ENCODE measurements at places on chromosomes 6 and 20.
A peak's percentile ranks its signal among the peaks of the same experiment; 100 is the strongest.

DNA sequence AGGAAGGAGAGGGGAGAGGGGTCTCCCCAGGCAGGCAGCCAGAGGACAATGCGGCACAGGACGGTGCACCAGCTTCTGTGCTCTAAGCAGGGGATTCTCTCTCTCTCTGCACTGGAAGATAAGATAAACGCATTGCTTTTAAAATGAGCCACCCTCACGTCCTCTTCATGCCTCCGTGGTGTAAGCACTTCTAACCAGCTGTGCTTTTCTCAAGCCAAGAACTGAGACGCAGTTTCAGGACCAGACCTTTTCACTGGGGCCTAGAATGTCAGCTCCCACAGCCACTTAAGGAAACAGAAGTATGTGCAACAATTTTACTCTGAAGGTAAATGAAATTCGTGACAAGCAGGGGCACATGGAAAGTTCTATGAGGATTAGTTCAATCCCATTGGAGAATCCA is 82.4 kb downstream of the PSMB1 start:
- DNase-seq, result no peak

DNA sequence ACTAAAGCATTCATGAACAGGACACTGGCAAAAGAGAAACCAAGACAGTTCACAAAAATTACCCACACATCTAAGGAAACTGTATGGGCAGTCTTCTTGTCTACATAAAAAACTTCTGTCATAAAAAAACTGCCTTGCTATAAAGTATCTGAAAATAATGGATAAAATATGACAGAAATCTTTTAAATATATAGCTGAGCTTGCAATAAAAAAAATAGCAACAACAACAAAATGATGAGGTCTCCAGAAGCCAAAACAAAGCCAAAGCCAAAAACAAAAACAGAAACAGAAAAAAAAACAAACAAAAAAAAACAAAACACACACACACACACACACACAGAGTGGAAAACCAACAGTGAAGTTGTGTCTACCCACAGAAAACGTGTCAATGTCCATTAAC is 14.8 kb downstream of the LY86 start:
- DNase-seq, result no peak

- no peak for DNase-seq
These were observed 36.1 kb downstream of the BCKDHB start for GRCh38 chr6:80142586-80142985.

- DNase-seq, result peak; percentile 89
These were observed 85.6 kb downstream of the MRPL14 start for GRCh38 chr6:44041461-44042260.

GRCh38 chr20:53716395-53716794 is 122.8 kb upstream of the ZNF217 start:
- DNase-seq, result no peak

DNA sequence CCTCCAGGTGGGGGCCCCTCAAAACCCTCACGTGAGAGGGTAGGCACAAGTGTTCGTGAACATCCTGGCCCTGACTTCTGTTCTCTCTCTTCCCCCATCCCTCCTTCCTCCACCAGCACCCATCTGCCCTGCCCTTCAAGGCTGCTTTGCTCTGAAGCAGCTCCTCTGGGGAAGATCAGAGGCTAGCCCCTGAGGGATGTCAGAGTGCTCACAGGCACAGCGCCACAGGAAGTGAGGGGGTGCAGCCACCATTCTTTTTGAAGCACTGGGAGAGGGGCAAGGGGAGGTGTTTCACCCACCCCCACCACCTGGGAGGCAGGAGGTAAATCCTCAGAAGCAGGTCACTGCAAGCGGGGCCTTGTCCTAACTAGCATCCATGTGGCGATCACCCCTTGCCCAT is 11.4 kb downstream of the MOCS1 start:
- DNase-seq, result no peak

GRCh38 chr20:4322499-4322898 is 307.1 kb upstream of the RNF24 start:
- no peak for DNase-seq

GRCh38 chr20:50332491-50332980 is 141.9 kb downstream of the CEBPB start:
- DNase-seq, result no peak

- no peak for DNase-seq
These were observed 81.7 kb downstream of the FAM217A start for GRCh38 chr6:3997177-3997770.

DNA sequence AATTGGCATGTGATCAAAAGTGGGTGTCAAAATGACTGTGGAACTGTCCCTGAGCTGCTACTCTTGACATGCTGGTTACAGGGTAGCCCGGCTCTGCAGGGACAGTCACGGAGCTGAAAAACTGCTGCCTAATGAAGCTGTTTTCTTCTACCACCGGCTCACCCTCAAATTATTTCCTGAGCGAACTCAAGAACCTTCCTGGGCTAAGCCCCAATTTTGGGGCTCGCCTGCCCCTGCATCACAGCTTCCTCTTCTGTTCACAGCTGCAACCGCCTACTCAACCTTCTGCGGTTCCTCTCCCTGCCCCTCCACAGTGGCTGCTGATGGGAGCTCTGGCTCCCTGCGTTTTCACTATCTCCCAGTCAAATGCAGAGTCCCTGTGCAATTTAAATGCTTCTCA is 110.8 kb upstream of the MLN start:
- no peak for DNase-seq

DNA sequence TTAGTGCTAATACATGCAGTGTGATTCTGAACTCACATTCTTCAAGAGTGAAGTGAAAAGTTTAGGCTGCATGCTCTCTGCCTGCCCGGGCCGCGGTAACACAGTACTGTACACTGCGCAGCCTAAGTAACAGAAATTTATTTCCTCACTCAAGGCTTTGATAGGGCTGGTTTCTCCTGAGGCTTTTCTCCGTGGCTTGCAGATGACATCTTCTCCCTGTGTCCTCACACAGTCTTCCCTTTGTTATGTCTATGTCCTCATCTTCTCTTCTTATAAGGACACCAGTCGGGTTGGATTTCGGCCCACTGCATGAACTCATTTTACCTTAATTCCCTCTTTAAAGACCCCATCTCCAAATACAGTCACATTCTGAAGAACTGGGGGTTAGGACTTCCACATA is 51.1 kb upstream of the TMEM170B start:
- DNase-seq, result no peak

DNA sequence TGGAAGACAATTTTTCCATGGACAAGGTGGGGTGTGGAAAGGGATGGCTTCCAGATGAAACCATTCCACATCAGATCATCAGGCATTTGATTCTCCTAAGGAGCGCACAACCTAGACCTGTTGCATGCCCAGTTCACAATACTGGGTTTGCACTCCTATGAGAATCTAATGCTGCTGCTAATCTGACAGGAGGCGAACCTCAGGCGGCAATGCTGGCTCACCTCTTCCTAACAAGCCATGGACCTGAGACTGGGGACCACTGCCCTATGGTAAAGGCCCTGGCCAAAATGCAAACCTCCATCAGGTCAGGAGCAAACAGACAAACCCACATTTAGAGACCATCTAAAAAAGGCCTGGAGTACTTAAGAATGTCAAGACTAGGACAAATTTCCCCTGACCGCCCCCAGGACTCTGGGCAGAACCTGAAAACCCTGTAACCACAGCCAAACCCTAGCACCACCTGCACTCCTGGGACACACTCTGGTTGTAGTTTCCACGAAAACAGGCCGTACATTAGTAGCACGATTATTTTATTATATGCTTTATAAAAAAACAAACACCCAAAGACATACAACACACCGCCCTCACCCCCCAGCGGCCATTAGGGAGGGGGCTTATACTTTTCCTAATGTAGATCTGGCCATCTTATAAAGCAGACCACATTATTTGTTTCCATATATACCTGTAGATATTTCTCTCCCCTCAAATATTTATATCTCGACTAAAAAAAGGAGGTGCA is 27.3 kb downstream of the SNX5 start:
- no peak for DNase-seq

- DNase-seq, result no peak
These were observed 59.2 kb downstream of the DAAM2 start for GRCh38 chr6:39851331-39851730.

DNA sequence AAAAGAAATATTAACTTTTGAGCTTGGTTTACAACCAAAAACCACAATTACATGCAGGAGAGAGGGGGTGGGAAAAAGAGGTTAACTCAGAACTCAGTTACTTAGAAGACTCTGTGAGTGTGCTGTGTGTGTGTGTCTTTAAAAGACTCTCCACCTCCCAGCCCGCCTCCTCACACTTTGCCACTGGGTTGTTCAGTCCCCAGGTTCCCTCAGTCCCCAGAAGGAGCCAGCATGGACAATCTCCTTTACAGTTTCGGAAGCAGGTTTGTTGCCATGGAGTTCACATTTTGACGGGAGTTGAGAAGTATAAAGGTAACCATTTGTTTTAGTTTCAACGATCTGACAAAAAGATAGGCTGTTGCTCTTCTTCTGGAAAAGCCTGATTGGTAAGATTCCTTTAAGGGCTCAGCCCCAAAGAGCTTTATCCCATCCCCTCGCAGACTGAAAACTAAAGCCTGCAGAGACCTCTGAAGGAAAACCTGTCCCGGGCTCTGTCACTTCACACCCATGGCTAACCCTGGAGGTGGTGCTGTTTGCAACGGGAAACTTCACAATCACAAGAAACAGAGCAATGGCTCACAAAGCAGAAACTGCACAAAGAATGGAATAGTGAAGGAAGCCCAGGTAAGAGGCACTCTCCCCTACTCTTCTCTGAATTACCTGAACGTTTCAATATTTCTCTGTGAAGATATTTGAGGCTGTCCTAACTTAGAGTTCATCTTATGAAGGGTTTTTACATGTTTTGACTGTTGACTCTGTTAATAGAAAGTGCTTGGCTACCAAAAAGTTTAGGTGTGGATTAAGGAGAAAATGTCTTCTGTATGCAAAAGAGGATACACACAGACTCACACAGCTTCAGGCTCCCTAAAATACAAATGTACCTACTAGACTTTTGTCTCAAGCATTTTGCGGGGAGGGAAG is at the start of gene SPTLC3:
SPTLC3 (plus strand) TSS at position 212 of the 921 bp plus-strand sequence; CDS start at position 508, 296 bp downstream.
- peak; percentile 41 for DNase-seq

DNA sequence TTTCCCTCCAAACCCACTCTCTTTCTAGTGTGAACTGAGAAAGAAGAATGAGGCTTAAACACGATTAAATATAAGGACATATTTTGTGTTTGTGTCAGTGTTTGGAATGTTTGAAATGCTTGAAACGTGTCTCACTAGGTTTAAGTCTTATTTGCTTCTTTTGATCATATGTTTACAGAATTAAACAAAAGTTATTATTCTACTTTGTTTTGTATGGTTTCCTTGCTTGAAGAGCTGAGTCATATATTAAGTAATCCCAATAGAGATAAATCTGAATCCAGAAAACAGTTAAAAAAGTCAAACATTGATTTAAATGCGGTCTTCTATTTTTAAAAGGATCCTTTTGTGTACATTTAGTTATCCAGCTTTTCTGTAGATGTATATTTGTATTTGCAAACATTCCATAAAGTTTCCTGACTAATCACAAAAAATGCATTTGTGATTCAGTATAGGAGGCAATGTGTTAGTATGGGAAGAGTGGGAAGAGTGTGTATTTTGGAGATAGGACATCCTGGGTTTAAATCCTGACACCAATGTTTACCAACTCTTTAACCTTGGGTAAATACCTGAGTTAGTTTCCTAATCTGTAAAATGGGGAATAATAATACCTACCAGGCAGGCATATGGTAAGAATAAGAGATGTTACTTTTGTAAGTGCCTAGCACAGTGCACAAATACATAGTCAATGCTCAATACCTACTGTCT is 72.9 kb downstream of the TSBP1 start:
- no peak for DNase-seq

GRCh38 chr6:113425977-113426660 is 431.0 kb upstream of the MARCKS start:
- no peak for DNase-seq

- DNase-seq, result no peak
These were observed 20.2 kb upstream of the ARFGEF2 start for GRCh38 chr20:48901326-48901725.

- no peak for DNase-seq
These were observed 15.8 kb upstream of the WFDC9 start for GRCh38 chr20:45646875-45647274.

- DNase-seq, result no peak
These were observed 21.3 kb upstream of the CEP43 start for GRCh38 chr6:166977621-166978525.

DNA sequence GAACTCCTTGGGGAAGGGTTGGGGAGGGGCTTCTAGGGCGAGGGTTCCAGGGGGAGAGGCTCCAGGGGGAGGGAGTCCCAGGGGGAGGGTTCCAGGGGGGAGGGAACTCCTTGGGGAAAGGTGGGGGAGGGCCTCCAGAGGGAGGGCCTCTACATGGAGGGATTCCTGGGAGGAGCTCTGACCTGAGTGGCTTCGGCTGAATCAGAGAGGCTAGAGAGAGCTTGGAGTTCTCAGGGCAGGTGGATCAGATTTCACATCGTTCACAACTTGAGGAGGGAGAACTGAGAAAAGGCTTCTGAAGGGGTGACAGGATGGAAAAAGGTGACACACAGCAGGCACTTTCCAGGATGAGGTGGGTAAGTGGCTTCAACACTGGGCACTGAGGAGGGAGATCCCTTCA is 49.1 kb downstream of the DAAM2 start:
- DNase-seq, result no peak

DNA sequence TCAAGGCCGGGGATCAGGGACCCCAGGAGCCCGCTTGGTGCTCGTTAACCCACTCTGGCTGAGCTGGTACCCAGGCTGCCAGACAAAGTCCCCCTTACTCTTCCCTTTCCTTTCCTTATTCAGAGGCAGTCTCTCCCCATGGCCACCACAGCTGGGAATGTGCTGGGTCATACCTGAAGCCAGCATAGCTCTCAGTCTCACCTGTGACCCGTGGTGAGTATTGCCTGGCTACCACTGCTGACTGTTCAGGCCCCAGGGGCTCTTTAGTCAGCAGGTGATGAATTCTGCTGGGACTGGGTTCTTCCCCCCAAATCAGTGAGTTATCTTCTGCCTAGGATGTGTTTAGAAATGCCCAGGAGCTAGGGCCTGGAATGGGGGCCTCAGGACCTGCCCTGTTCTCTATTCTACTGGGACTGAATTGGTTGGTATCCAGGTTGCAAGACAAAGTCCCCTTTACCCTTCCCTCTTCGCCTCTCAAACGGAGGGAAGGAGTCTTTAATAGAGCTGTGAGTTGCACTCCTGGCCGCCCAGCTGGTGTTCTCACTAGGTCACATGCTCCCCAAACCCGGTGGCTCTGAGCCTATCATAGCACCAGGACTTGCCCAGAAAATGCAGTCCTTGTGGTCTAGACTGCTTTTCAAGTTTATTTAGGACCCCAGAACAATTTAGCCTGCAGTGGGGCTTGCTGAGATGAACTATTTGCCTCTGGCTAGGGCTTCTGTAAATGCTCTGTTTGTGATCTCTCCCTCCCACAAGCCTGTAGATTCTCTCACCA is 64.6 kb downstream of the MYO6 start:
- no peak for DNase-seq

GRCh38 chr6:109336221-109336961 is 45.9 kb downstream of the CD164 start:
- no peak for DNase-seq

DNA sequence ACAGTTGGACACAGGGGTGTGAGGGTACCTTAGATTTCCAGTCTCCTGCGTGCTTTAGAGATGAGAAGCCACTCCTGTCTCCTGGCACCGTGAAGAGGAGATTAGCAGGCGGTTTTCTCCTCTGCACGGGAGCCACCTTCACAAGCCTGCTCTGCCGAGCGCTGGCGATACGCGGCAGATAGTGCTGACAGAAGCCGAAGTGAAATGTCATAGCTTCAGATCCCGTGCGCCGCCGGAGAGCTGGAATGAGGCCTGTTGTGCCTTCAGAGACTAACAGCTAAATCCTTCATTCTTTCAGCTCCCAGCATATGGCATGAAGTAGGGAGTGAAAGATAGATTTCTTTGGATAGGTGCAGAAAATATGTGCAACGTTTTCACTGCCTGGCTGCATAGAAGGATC is 371.0 kb downstream of the TAF4 start:
- DNase-seq, result no peak

All from AG09309 (cell line).